Stimulated activated CD4-positive, alpha-beta T cell treated with anti-CD3 and anti-CD28 coated beads, Interleukin-4, amount 100 ng/mL, for 4 hours (primary cell): ENCODE measurements at places on chromosomes 2 and 18.

- no peak for DNase-seq
These were observed 55.7 kb downstream of the GLI2 start for GRCh38 chr2:120791243-120791961.

DNA sequence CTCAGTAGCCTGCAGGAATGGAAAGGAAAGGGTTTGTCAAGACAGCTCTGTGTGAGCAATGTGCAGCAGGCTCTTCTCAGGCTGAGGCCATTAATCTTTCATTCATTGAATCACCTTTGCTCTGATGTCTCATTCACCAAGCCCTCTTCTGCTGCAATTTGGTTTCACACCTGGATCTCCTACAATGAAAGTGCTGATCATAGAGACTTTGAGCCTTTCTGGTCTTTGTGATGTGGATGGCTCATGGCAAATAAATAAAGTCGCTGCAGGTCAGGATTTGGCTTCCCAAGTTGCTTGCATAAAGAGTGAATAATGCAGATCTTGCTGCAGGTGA lies 95.8 kb upstream of the SPRED2 start:
- no peak for DNase-seq

- no peak for DNase-seq
These were observed 9.7 kb downstream of the E2F6 start for GRCh38 chr2:11456251-11456650.

DNA sequence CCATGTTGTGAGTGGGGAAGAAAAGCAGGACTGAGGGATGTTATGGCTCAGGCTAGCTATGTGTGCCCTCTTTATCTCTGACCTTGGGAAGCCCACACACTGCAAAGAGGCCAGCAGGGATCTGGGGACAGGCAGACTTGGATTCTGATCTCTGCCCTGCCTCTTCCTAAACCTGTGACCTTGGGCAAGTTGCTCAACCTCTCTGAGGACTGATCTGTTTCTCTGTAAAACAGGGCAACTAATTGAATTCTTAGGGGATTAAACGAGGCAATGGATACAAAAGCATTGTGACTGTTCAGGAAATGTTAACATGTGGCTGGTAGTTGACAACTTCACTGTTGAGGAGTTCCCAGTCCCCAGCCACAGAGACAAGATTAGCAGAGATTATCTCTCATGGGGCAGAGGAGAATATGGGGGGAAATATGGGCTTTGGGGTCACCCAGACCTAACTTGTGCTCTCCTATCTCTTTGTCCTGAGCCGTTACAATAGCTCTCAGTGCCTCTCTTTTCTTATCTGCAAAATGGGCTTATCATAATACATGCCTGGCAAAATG lies 184.7 kb upstream of the GLI2 start:
- no peak for DNase-seq

DNA sequence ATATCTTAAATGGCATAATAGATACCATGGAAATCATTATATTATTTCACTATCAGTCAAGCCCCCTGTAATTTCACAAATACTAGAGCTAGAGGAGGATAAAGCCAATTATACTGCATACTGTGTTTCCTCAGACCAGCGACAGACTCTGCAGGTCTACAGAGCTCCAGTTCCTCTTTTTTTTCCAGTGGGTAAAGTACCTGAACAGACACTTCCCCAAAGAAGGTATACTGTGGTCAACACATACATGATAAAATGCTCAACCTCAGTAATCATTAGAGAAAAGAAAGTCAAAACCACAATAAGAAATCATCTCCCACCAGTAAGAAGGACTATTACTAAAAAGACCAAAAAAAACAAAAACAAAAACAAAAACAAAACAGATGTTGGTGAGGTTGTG lies 44.6 kb downstream of the SCN7A start:
- DNase-seq, result no peak

- no peak for DNase-seq
These were observed 39.9 kb downstream of the CENPO start for GRCh38 chr2:24832931-24833701.

- no peak for DNase-seq
These were observed 32.6 kb upstream of the APCDD1 start for GRCh38 chr18:10421859-10422258.

DNA sequence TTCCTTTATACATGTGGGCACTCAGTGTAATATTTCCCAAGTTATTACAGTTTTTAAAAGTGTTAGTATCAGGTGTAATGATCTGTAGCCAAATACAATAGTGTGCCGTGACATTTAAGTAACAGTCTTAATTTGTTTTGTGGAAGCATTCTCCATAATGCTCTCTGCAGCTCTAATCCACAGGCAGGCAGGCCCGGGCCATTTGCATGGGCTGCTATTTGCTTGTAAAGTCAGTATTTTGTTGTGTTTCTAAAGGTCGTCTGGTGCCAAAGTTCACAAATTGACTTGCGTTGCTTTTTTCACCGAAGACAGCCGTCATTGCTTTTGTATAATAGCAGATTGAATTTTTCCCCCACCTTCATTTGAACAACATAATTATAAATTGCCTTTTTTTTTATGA lies 153.0 kb downstream of the GBX2 start:
- no peak for DNase-seq

DNA sequence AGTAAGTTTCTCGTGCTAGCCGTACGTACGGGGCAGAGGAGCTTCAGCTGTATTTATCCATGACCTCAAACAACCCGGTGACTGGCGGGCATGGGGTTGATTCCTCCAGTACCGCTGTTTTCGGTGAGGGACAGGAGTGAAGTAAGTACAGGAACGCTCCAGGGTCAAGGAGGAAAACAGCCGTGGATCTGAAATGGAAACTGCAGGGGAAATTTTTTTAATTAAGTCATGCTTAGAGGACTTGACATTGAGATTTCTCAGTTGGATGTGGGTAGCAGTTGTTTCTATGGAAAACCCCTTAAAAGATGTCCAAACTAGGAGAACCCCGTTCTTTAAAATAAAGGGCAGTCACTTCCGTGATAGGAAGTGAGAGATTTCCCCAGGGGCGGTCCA lies 1.2 kb downstream of the RAB12 start:
- no peak for DNase-seq

DNA sequence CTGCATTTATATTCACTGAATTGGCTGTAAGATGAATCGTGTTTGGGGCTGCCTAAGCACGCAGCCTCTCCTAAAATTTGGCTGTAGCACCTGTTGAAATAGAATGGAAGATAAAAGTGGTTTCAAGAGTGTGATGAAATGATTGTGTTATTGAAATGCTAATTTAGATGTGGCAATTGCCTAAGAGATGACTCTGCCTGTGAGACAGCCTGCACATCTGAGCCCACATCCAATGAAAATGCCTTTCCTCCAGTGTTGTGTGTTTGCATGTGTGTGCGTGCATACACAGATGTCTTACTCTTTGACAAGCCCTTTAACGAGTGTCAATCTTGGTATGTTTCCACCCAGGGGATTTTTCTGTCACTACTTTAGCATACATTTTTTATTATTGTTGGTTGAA lies 346.9 kb downstream of the MEIS1 start:
- DNase-seq, result no peak

- peak; percentile 91 for DNase-seq
These were observed at the start of gene EPG5 for GRCh38 chr18:45967007-45967706. Gene EPG5, minus strand, starts transcription at chr18:45967329. Its CDS starts 90 bp downstream, at chr18:45967239.

GRCh38 chr2:58146707-58147106 lies 94.4 kb downstream of the FANCL start:
- DNase-seq, result no peak

- no peak for DNase-seq
These were observed 122.5 kb downstream of the SLC39A10 start for GRCh38 chr2:195779491-195779890.

GRCh38 chr18:75391279-75392225 lies 36.0 kb downstream of the SMIM21 start:
- DNase-seq, result no peak

- DNase-seq, result no peak
These were observed 184.0 kb downstream of the KCNE4 start for GRCh38 chr2:223235986-223236385.

DNA sequence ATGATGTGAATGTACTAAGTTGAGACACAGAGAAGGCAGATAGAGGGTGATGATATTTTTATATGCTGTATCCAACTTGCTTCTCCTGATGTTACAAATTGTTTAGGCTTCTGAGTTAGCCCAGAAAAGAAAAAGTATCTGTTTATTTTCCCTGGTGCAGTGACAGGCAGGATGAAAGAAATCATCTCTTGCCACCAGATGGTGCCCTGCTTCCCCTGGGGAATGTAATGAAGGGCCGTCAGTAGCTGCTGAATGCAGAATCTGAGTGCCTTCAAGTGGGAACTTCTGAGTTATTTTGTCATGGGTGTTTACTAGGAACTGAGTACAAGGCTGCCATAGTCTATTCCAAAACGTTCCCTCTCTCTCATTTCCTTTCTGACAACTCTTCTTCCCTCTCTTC lies 525.6 kb downstream of the MBD2 start:
- DNase-seq, result no peak

DNA sequence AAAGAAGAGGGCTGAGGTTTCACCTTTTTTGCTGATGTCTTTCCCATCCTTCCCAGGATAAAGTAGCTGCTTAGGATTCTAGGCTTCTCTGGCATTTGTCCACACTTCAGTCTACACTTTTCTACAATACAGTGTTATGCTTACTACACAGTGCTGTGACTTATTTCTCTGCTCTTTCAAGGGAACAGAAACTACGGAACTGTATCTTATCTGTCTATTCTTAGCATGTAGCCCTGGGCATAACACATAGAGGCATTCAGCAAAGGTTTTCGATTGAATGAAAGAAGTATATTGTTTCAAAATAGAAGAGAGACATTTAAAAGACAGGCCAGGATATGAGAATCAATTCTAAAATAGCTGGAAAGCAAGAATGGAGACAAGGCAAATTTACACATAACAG lies 110.9 kb downstream of the ARHGEF33 start:
- DNase-seq, result no peak

DNA sequence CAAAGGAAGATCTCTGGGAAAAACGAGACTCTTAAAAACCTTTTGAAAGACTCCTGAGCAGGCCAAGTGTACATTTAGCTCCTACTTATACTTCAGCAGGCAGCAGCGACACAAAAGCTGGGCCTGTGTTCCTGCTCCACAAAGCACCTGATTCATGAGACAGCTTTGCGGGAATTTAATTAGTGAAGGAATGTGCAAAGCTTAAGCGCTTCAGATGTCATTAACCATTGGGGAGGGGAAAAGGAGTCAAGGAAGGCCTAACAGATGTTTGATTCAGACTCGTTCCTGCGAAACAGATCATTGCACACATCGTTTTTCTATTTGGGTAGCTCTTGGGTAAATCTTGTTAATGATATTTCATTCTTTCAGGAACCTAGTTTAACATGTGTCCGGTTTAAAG lies 125.9 kb downstream of the MAIP1 start:
- no peak for DNase-seq

DNA sequence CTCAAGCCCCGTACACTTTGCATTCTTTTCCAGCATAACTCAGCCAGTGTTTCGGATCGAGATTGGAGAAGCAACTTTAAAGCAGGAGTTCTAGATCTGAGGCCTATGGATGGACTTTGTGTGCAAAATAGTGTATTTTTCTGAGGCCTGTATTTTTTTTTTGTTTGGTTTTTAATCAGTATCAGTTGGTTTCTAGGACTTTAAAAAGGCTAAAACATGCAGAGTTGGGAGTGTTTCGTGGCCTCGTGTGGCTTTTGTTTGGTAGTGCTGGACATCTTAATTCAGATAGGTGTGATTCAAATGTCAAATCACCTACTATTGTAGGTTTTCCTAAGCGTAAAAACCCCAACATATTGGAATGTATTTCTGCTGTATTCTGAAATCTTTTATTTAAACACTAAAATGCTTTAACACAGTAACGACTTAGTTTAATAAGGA lies 282 bp upstream of the PUS10 start:
- no peak for DNase-seq

GRCh38 chr18:13620818-13621445 lies 105.4 kb downstream of the FAM210A start:
- DNase-seq, result no peak

- no peak for DNase-seq
These were observed 3.4 kb downstream of the DUSP19 start for GRCh38 chr2:183081911-183082310.

- no peak for DNase-seq
These were observed 124.7 kb upstream of the CTAGE1 start for GRCh38 chr18:22542406-22542835.

- no peak for DNase-seq
These were observed 154.6 kb upstream of the ZSWIM2 start for GRCh38 chr2:187003611-187004010.

GRCh38 chr18:78407466-78407844 lies 572.2 kb upstream of the SALL3 start:
- no peak for DNase-seq

GRCh38 chr2:146697307-146697706 lies 1147.5 kb upstream of the ACVR2A start:
- DNase-seq, result no peak

GRCh38 chr18:48622911-48623431 lies 84.1 kb downstream of the CTIF start:
- DNase-seq, result no peak

DNA sequence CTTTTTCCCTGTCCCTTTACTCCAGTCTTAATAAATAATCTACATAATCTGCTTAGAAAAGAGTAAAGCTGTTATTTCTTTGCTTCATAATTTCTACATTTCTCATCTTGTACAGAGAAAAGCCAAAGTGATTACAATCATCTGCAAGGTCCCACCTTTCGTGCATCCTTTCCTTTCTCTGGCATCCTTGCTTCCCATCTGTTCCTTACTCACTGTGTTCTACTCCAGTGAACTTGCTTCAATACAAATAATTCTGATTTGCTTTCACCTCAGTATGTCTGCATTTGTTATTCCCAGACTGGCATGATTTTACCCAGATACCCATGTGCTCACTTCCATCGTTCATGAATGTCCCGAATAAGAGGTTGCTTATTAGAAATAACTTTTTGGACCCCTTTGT lies 99.4 kb upstream of the DSEL start:
- no peak for DNase-seq

- no peak for DNase-seq
These were observed 150.0 kb downstream of the DIS3L2 start for GRCh38 chr2:232111551-232111950.

GRCh38 chr2:151634736-151635467 lies 99.4 kb downstream of the NEB start:
- no peak for DNase-seq

GRCh38 chr2:232955856-232956255 lies 57.2 kb downstream of the NGEF start:
- no peak for DNase-seq

GRCh38 chr2:181255651-181256050 lies 201.5 kb upstream of the ITGA4 start:
- DNase-seq, result no peak

- DNase-seq, result no peak
These were observed 13.0 kb upstream of the HAT1 start for GRCh38 chr2:171909266-171909665.

DNA sequence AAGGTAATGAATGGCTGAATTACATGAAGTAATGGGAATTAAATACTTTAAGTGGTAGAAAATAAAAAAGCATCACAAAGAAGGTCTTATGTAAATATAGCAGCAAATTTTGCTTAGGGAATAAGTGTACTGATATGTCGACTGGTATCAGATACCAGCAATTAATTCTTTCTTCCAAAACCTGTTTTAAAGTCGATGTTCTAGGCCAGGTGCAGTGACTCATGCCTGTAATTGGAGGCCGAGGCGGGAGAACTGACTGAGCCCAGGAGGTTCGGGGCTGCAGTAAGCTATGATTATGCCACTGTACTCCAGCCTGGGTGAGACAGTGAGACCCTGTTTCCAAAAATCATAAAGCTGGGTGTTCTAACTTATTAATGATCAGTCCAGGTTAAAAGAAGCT lies 30.3 kb downstream of the SP3 start:
- DNase-seq, result peak; percentile 17
